Stimulated activated CD8-positive, alpha-beta memory T cell treated with anti-CD3 and anti-CD28 coated beads, Interleukin-7, amount 100 ng/mL, for 24 hours (primary cell): ENCODE measurements at places on chromosomes 4 and X.

DNA sequence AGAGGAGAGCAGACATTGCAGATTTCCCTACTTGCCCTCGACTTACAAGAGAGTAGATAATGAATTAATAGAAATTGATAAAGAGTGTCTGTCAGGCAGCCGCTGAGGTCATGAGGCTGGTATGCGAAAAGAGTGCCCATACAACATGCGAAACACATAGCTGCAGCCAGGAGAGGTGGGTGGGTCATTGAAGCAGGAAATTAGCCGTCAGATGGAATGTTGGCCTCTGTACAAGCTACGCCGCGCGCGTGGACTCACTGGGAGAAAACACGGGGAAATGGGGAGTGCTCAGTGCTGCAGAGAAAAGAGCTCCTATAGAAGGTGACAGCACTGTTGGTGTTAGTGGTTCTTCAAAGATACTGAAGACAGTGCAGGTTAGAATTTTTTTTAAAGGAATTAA lies 125.1 kb downstream of the RAPGEF2 start:
- DNase-seq = no peak

GRCh38 chr4:40363945-40364344 lies 28.8 kb downstream of the CHRNA9 start:
- DNase-seq = no peak

DNA sequence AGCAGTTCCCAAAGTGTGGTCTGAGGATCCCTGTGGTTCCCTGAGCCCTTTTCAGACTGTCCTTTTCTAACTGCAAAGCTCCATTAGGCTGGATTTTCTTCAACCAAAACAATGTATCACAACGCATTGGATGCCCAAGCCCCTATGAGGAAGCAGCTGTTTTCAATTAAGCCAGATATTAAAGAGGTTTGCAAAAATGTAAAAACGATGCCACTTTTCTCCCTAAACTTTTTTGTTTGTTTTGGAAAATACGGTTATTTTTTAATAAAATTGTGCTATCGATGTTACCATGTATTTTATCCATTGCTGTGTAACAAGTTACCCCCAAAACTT lies 170.4 kb upstream of the BCOR start:
- no peak for DNase-seq

GRCh38 chr4:57426779-57427395 lies 316.7 kb upstream of the IGFBP7 start:
- DNase-seq = no peak
